Heart left ventricle (tissue), 16 donors: ENCODE measurements at places on chromosomes 1 and 21. TPM values are rescaled to one million over a fixed set of nuclear protein-coding genes. Genes with fewer than 3 reads are reported as not detected.

PADI3 gene
- not detected for polyA plus RNA-seq

SPRR5 gene
- not detected for polyA plus RNA-seq

DNA sequence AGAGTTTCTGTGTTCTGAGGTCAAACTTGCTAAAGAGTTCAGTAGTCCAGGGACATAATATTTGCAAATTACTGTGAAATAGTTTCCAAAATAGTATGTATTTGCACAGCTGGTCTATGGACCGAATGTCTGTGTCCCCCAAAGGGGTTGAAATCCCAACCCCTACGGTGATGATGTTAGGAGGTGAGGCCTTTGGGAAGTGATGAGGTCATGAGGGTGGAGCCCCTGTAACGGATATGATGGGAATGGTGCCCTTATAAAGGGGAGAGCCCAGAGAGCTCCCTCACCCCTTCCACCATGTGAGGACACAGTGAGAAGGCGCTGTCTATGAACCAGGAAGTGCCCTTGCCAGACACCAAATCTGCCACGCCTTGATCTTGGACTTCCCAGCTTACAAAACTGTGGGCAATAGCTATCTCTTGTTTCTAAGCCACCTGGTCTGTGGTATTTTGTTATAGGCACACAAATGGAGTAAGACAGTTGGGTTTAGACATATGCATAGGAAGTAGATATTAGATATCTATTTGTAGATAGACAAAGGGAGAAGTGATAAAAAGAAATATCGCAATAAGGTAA, 21.7 kb downstream of the RNF187 start:
- DNase-seq = no peak

GRCh38 chr1:193185901-193186731, at the start of gene B3GALT2:
Gene B3GALT2, minus strand, starts transcription at chr1:193186613. Its CDS starts 5,051 bp downstream, at chr1:193181562.
- peak; percentile 46 for DNase-seq

DNA sequence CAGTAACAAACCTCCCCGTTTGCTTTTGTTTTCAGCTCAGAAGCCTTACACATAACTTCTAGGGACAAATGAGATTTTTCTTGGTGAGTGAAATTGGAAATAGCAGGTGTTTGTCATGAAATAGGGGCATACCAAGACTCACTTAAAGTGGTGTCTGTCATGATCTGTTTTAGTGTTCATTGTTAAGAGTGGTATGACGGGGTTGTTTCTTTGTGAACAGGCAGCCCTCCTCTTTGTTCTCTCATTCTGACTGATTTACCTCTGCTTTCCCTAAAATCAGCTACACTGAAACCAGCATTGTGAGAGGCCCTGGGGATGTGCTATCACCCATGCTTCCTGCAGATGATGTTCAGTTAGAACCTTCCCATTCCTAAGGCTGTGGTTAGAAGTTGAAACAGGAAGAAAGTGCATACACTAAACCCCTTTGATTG, 2.5 kb upstream of the ERO1B start:
- no peak for DNase-seq

DNA sequence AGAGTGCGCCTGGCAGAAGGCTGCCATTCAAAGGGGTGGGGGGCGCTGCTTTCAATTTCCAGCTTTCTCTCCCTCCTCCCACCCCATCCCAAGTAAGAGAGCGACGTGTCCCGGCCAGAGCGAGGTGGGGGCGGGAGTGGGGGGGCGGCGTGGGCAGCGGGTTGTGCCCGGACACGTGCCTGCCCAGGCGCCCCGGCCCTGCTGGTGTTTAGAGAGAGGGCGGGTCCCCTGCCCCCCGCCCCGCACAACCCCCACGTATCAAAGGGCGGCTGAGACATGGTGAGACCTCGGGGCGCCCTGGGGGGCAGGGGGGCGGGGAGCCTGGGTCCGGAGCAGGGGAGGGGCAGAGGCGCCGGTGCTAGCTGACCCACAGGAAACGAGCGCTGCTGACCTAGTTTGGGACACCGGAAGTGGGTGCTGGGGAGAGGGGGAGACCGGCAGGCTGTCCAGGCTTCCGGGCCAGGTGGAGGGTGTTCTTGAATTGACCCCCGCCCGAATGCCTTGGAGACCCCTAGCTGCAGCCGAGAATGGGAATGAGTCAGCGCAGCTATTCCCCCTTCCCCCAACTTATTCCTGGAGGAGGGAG, 1.3 kb downstream of the ZBTB7B start:
- peak; percentile 89 for DNase-seq

- DNase-seq = no peak
These were observed 291.2 kb downstream of the PTPRC start for GRCh38 chr1:198929961-198930599.
